Mammary microvascular endothelial cell (primary cell): ENCODE measurements at places on chromosomes 12 and 14. TPM values are rescaled to one million over a fixed set of nuclear protein-coding genes. Genes with fewer than 3 reads are reported as not detected.

PITPNM2 gene
- 13.0 and 13.7 TPM in 2 replicates for total RNA-seq

CHPT1 gene
- 22.4 and 27.3 TPM in 2 replicates for total RNA-seq

IRF2BPL gene
- total RNA-seq: 25.4 and 29.3 TPM in 2 replicates

DEPDC4 gene
- 0.39 TPM in 1 of 2 replicates, not detected in the other for total RNA-seq

KTN1 gene
- total RNA-seq: 107 and 122 TPM in 2 replicates

NYNRIN gene
- total RNA-seq: 4.8 and 5.5 TPM in 2 replicates

INHBC gene
- not detected in 2 replicates for total RNA-seq

PROX2 gene
- not detected in 2 replicates for total RNA-seq

ALX1 gene
- total RNA-seq: not detected in 2 replicates

TAS2R50 gene
- 0.15 and 0.20 TPM in 2 replicates for total RNA-seq

KRT74 gene
- total RNA-seq: not detected in 2 replicates

RPS6KL1 gene
- total RNA-seq: 11.1 and 14.0 TPM in 2 replicates

PALS1 gene
- total RNA-seq: 12.6 and 15.1 TPM in 2 replicates

BCAT1 gene
- 99.9 and 100 TPM in 2 replicates for total RNA-seq

FUT8 gene
- 15.6 and 17.6 TPM in 2 replicates for total RNA-seq

STYK1 gene
- 7.3 and 9.6 TPM in 2 replicates for total RNA-seq

REM2 gene
- 0.27 TPM in 1 of 2 replicates, not detected in the other for total RNA-seq

TMEM132C gene
- total RNA-seq: not detected in 2 replicates

WNK1 gene
- total RNA-seq: 43.2 and 54.5 TPM in 2 replicates

BDKRB2 gene
- 1.9 and 2.0 TPM in 2 replicates for total RNA-seq

PFKM gene
- 37.7 and 42.2 TPM in 2 replicates for total RNA-seq

NFKBIA gene
- 109 and 151 TPM in 2 replicates for total RNA-seq

OAS1 gene
- 46.4 and 51.1 TPM in 2 replicates for total RNA-seq
